ENCODE measurements at places on chromosomes 6 and 20.

DNA sequence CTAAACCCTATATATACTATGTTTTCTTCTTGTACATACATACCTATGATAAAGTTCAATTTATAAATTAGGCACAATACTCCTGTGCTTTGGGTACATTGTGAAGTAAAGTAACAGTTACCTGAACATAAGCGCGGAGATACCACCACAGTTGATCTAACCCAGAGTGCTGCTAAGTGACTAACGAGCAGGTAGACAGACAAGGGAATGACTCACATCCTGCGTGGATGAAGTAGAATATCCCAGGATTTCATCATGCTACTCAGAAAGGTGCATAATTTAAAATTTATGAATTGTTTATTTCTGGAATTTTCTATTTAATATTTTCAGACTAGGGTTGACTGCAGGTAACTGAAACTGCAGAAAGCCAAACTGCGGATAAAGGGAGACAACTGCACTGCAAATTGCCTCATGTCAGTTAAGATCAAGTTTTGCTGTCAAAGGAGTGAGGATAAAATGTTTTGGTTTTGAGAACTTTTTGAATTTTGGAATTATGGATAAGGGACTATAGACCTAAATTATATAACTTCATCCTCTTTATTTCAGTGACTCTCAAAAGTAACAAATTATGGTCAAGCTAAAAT lies 14.4 kb downstream of the MKKS start:
- DNase-seq: no peak

DNA sequence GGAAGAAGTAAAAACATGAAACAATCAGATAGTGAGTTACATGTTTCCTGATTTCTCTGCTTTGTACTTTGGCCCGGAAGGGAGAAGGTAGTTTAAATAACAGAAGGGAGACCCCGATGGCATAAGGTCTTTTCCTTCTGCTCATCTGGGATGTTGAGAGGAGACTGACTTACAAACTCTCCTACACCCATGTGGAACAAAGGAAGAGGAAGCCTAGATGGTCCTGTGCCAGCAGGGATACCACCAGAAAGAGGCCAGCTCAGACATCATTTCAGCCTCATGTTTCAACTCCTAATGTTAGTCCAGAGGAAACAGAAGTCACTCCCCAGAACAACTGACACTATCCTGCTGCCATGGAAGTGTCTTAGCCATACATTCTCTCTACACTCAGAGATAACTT lies 250.7 kb upstream of the NOX3 start:
- no peak for DNase-seq

GRCh38 chr6:158460602-158461169 lies 99.2 kb upstream of the TMEM181 start:
- no peak for DNase-seq

GRCh38 chr6:42383421-42384205 lies 68.1 kb downstream of the TRERF1 start:
- DNase-seq: no peak

- DNase-seq: no peak
These were observed 91.8 kb downstream of the NOL4L start for GRCh38 chr20:32493356-32493755.

DNA sequence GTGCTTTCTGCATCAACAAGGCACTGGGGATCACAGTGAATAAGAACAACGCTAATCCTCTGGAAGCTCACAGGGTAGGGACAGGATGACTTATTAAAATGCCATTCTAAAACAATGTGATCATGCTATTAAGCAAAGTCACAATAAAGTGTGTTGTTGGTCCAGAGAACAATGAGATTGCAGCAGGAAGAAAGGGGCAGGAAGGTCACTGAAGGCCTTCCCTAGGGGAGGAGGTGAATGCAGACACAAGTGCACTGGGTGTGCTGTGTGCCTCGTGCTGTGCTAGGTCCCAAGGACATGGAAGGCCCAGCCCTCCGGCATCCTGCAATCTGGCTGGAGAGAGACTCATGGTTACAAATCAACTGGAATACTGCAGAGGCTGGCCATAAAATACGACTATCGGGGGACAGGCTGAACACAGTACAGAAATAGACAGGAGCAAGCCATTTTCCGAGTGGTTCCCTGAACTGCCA lies 55.7 kb downstream of the LYRM4 start:
- no peak for DNase-seq
